ENCODE measurements at places on chromosomes 7 and 10. TPM values are rescaled to one million over a fixed set of nuclear protein-coding genes. Genes with fewer than 3 reads are reported as not detected.

The GTPBP10 gene
- total RNA-seq, result 16.8 TPM

The GRID2IP gene
- not detected for total RNA-seq

The ARHGAP22 gene
- total RNA-seq, result 8.8 TPM

The CPVL gene
- total RNA-seq, result 49.8 TPM

The ZNF503 gene
- 16.8 TPM for total RNA-seq

The KLLN gene
- total RNA-seq, result 2.2 TPM

The COL28A1 gene
- 0.22 TPM for total RNA-seq

The FMC1 gene
- 9.9 TPM for total RNA-seq

The SPDYE5 gene
- total RNA-seq, result not detected

The SPDYE16 gene
- total RNA-seq, result not detected
